ENCODE measurements at places on chromosomes 6 and 20. TPM values are rescaled to one million over a fixed set of nuclear protein-coding genes. Genes with fewer than 3 reads are reported as not detected.

The STAU1 gene
- 64.2 TPM for total RNA-seq

The GABRR2 gene
- not detected for total RNA-seq

The ADGRB3 gene
- not detected for total RNA-seq

The VPS16 gene
- total RNA-seq = 34.1 TPM

The SRSF3 gene
- total RNA-seq = 515 TPM

The JPH2 gene
- total RNA-seq = 4.9 TPM

The LGSN gene
- 2.7 TPM for total RNA-seq

The MUC22 gene
- total RNA-seq = not detected

The KHDC3L gene
- not detected for total RNA-seq

The CLIC1 gene
- 471 TPM for total RNA-seq

The SLC16A10 gene
- total RNA-seq = 0.35 TPM

The CALHM5 gene
- 0.06 TPM for total RNA-seq

The TMEM170B gene
- total RNA-seq = 0.67 TPM

The KIF3B gene
- total RNA-seq = 26.9 TPM

The FKBP1C gene
- total RNA-seq = 1.8 TPM

The TOX2 gene
- 13.8 TPM for total RNA-seq

The FOXO3 gene
- total RNA-seq = 11.2 TPM

The EDN1 gene
- total RNA-seq = 37.9 TPM

The SLC52A3 gene
- 0.57 TPM for total RNA-seq

The SIGLEC1 gene
- 0.01 TPM for total RNA-seq

The OR12D3 gene
- total RNA-seq = not detected

The MAN1A1 gene
- not detected for total RNA-seq

The CTCFL gene
- total RNA-seq = not detected

The PLN gene
- not detected for total RNA-seq
